ENCODE measurements at places on chromosomes 13 and 19.

DNA sequence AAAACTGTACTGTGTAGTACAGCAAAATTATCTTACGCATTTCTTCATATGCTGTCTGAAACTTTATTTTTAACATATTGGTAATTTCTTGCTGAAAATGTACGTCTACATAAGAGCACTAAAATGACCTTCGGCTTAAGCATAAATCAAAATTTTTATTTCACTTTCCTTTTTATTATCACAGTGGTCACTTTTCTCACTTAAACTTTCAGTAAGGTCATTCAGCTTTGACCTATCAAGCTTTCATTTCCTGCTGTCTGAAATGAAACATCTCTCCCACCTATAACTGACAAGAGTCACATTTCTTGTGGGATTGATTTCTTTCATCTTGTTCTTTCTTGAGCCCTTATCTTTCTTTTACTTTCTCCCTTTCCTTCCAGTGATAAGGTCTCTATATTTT is 2212.7 kb upstream of the PCDH20 start:
- DNase-seq: no peak

GRCh38 chr19:39951065-39951650 is 16.7 kb upstream of the FCGBP start:
- DNase-seq: no peak

DNA sequence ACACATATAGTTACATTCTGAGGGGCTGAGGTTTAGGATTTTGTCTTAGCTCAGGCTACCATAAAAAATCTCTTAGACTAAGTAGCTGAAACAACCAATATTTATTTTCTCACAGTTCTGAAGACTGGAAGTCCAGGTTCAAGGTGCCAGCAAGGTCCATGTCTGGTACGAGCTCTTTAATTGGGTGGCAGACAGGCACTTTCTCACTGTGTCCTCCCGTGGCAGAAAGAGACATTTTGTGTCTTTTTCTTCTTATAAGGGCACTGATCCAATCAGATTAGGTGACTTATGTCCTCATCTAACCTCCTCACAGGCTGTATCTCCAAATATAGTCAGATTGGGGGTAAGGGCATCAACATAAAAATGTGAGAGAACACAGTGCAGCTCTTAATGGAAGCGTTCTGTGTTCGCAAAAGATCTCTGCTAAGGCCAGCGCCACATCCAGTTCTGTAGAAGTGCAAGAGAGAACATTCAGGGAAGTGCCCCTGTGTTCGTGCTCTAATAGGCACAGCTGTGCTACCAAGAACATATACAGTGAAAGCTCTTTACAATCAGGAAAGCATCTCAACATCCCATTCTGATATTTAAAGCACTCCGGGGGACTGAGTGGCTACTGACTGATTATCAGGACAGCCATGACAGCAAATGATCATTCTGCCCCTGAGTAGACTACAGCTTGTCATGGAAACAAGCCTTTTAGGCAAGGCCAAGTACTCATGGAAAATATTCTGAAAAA is 819.2 kb downstream of the LIG4 start:
- no peak for DNase-seq

- no peak for DNase-seq
These were observed 28.7 kb downstream of the CYP4F2 start for GRCh38 chr19:15869109-15869555.

GRCh38 chr13:110302997-110303396 is 4.0 kb downstream of the COL4A1 start:
- DNase-seq: no peak

DNA sequence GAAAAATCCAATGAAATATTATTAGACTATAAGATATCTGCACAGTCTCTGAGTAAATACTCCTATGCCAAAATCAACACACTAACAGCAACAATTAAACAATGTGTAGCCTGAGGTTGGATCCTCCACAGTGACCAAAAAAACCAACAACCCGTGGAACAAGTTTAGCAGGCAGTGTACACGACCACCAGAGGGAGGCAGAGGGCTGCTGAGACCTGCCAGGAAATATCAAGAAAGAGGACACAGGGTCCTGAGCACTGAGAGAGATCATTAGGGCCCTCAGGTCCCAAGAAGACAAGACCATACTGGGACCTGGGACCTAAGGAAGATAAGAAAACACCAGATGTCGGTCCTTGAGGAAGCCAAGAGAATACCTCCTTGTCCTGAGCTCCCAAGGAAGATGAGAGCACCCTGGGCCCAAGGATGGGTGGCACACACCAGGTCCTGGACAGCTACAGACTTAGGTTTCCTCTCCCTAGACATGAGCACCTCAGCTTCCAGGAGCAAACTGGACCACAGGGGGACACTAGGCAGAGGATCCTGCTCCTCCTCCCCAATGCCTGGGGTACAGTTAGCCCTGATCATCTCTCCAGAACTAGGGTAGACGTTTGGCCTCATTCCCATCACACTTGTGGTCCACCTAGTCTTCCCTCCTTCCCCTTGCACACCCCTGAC is 822 bp upstream of the ZNF274 start:
- DNase-seq: peak; percentile 62

DNA sequence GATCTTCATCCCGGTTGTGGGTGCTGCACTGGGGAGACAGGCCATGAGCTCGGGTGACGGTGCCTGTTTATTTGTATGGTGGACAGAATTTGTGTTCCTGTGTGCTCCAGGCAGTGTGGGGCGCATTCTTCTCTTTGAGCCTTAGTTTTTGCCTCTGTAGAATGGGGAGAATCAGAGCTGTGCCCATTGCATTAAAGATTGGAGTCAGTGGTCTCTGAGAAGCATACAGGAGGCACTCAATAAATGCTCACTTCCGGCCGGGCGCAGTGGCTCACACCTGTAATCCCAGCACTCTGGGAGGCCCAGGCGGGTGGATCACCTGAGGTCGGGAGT is 23.0 kb downstream of the NFIC start:
- no peak for DNase-seq
